Calu3 (cell line): ENCODE measurements at places on chromosomes 12 and 14.
A peak's percentile ranks its signal among the peaks of the same experiment; 100 is the strongest.

GRCh38 chr12:3772380-3772779 lies 19.5 kb upstream of the CRACR2A start:
- no peak overlapping the region for H3K27ac ChIP-seq
- DNase-seq = no peak
- no peaks in the 10 kb centered on the region for H3K36me3 ChIP-seq
- no peak overlapping the region for H3K4me3 ChIP-seq
- H3K27me3 ChIP-seq = no peaks in the 10 kb centered on the region
- peaks cover 12% of the 10 kb centered on the region for H3K4me1 ChIP-seq

GRCh38 chr12:107369006-107369405 lies 275.7 kb upstream of the CRY1 start:
- H3K4me1 ChIP-seq = no peaks in the 10 kb centered on the region
- H3K27ac ChIP-seq = no peak overlapping the region
- peaks cover 30% of the 10 kb centered on the region for H3K27me3 ChIP-seq
- no peak for DNase-seq
- no peaks in the 10 kb centered on the region for H3K36me3 ChIP-seq

GRCh38 chr12:7832059-7832696 lies 40.5 kb downstream of the SLC2A14 start:
- DNase-seq = peak; percentile 46
- no peaks in the 10 kb centered on the region for H3K4me1 ChIP-seq
- no peak overlapping the region for H3K27ac ChIP-seq
- H3K36me3 ChIP-seq = no peaks in the 10 kb centered on the region

DNA sequence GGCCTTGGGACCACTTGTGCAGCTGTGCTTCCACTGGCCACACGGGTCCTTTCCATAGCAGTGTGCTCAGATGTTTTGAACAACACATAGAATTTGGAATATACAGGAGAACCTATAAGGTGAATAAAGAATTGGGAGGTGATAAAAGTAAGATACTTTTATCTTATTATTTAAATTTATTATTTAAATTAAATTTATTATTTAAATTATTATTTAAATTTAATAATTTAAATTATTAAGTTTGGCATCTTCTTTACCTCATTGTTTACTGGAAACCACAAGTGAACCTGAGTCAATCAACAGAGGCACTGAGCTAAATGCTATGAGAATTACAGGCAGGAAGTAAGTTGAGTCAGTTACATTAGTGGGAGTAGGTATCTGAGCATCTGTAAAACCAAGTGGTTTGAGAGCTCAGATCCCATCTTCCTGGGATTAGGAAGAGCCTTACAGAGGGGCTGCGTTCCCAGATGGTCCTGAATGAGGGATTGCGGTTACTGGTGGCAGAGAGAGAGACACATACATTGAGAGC lies 103.1 kb downstream of the ESR2 start:
- peaks cover 10% of the 10 kb centered on the region for H3K4me1 ChIP-seq
- DNase-seq = no peak
- no peak overlapping the region for H3K4me3 ChIP-seq
- no peaks in the 10 kb centered on the region for H3K27me3 ChIP-seq
- peaks cover 31% of the 10 kb centered on the region for H3K36me3 ChIP-seq
- H3K27ac ChIP-seq = no peak overlapping the region

- peak; percentile 93 for DNase-seq
- peaks cover 23% of the 10 kb centered on the region for H3K4me1 ChIP-seq
- H3K27me3 ChIP-seq = no peaks in the 10 kb centered on the region
- H3K4me3 ChIP-seq = peak within 1 kb of the TSS; percentile 66
These were observed at the start of gene SERPINA5 for GRCh38 chr14:94581127-94581999. Gene SERPINA5, plus strand, starts transcription at chr14:94581426. Its CDS starts 5,937 bp downstream, at chr14:94587363.
